Activated naive CD4-positive, alpha-beta T cell treated with Interleukin-2 at 50 U/mL for 16 hours (primary cell): ENCODE measurements at places on chromosomes 13 and 19.
A peak's percentile ranks its signal among the peaks of the same experiment; 100 is the strongest.

DNA sequence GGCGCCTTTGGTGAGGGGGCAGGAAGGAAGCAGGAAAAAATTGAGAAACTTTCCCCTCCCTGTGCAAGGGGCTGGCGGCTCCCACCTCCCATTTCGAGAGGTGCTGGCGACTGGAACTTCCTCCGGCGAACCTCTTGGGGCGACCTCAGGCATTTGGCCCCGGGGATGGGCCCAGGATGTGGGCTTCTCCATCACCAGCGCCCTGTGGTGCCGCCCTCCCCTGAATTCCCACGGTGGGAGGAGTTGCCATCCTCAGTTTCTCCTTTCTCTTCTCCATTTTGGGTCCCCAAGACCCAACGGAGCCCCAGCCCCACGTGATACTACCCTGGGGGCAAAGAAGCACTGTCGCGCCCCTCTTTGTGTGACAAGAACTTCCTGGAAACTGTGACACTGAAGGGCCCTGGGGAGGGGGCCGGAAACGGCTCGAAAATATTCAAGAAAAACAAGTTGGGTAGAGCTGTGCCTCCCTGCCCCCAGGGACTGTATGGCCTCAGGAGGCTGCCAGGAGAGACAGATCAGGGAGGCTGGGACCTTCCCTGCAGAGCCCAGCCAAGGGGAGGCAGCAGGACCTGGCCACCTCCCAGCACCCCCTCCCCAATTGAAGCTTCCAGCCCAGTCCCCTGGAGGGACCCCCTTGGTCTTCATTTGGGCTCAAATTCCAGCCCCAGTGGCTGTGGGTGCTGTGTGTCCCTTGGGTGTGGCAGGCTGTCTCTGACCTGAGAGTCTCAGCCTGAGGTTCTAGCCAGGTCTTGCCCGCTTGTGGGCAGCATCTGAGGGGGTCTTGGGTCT, 16.2 kb upstream of the AP1M2 start:
- peak; percentile 77 for DNase-seq

DNA sequence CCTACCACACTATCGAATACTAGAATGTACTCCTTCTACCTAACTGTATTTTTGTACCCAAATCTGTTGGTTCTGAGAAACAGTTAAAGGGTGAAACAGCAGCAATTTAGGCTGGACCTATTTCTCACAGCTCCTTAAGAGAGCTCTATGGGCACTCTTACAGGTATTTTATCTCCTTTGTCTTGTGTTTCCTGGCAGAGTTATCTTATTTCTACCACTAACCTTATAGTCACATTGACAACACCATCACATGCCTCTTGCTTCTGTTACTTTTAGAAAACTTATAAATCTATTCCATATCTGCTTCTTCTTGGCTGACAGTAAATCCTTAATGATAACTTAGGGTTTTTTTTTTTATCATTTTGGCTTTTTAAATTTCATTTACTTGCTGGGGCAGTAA, 130.7 kb downstream of the MYO16 start:
- DNase-seq = no peak

DNA sequence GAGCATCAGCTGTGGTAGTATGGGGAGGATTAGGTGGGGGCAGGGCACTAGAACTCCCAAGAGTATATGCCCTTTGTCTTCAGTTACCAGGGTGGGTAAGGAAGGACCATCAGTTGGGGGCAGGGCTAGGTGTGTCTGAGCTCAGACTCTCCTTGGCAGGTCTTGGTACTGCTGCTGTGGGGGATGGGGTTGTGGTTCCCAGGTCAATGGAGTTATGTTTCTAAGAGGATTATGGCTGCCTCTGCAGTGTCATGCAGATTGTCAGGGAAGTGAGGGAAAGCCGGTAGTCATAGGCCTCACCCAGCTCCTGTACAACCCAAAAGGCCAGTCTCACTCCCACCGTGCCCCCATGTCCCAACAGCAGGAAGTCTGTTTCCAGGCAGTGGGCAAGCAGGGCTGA, 8.8 kb upstream of the ZNF578 start:
- DNase-seq = no peak

GRCh38 chr19:19329126-19329525, 8.5 kb downstream of the MAU2 start:
- DNase-seq = no peak

DNA sequence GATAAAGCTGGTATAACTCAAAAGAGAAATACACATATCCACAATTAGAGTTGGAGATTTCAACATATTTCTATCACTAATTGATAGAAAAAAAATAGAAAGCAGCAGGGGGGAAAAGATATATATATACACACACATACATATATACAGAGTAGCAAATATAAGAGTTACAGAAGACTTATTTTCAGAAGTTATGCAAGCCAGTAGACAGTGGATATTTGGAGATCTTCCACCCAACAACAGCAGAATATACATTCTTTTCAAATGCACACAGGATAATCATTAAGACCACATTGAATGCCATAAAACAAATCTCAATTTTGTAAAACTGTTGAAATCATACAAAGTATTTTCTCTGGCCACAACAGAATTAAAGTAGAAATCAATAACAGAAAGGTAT, 192.8 kb downstream of the LACC1 start:
- DNase-seq = no peak

DNA sequence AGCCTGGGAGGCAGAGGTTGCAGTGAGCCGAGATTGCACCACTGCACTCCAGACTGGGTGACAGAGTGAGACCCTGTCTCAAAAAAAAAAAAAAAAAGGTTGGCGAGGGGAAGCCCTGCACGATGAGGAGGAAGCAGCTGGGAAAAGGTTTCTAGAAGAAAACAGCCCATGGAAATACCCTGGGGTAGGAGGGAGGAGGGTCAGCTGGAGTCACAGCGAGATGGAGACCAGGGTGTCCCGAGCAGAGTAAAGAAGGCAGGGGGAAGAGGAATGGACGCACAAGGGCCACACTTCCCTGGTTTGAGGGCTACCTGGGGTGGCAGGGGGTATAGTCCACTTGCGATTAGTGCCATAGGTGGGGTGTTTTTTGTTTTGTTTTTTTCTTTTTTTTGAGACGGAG, 6.4 kb downstream of the KANK3 start:
- DNase-seq = no peak

DNA sequence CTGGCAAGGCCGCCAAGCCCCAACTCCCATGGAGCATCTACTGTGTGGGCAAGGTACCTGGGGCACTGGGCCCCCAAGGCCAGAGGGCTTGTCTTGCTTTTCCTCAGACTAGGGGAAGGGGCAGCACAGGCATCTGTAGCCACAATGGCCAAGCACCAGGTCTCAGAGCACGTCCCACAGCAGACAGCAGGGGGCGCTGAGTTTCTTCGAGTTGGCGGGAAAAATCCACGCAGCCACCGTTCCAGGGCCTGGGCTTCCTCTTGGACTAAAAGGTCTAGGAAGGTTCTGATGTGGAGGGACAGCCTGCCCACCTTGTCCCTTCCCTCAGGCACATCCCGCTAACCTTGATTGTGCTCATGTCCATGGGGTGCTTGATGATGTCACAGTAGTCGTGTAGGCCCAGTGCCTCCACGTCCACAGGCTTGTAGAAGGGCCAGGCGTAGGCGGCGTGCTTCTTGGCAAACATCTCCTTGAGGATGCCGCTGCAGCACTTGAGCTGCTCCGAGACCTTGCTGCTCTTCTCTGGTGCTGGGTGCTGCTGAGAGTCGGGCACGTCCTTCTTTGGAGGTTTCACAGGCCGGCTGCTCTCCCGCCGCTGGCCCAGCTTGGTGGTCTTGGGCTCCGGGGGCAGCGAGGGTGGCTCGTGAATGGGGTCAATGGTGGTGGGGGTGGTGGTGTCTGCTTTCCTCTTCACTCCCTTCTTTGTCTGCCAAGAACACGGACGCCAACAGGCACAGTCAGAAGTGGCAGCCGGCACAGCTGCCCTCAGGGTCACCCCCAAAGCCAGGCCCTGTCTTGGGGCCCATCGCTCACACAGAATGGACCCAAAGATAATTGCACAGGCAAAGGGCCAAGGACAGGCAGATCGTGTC, 32.0 kb upstream of the EPHX3 start:
- DNase-seq = peak; percentile 76

DNA sequence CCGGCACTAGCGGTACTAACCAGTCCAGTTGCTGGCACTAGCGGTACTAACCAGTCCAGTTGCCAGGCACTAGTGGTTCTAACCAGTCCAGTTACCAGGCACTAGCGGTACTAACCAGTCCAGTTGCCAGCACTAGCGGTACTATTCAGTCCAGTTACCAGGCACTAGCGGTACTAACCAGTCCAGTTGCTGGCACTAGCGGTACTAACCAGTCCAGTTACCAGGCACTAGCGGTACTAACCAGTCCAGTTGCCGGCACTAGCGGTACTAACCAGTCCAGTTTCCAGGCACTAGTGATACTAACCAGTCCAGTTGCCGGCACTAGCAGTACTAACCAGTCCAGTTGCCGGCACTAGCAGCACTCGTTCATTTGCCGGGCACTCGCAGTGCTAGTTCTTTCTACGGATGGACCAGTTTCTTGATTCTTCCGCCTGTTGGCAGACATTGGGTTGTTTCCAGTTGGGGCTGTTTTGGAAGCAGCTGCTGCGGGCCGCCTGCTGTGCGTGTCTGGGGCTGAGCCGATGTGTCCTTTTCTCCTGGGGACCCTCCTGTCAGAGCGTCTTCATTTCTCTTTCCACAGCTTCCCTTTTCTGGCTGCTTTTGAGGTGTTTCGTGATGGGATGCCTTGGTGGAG, 123.4 kb upstream of the MCF2L start:
- DNase-seq = no peak

GRCh38 chr13:39656325-39656677, 839 bp downstream of the COG6 start:
- DNase-seq = no peak

- no peak for DNase-seq
These were observed 1724.2 kb downstream of the PCDH9 start for GRCh38 chr13:65505941-65506340.

DNA sequence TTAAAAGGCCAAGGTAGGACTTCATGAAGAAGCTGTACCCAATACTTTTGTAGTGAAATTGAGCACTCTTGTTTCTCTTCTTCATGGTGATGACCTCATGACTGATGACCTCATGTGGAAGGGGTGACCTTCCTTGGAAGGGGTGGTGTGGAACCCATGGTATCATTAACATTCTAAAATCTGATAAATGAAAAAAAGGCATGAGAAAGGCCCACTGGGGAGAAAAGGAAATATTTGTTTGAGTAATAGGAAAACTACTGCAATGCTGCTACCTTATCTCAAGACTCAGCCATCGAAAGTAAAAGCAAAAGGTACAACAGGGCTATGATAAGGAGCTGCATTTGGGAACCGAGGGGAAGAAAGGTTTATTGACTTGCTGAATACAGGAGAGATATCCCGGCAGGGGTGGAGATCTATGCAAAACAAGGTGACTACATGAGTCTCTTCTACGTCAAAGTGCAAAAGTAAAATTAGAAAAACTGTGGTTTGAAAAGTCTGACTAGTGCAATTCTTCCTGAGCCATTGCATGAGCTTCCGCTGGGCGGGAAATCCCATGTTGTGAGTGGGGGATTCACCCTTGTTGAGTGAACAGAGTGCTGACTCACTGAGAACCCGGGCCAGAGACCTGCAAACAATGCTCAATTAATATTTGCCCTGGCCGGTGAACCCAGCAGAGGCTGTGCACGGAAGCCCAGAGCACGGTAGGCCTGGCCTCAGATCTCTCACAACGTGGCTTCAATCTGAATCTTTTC, 138.9 kb upstream of the RFC3 start:
- DNase-seq = peak; percentile 87

DNA sequence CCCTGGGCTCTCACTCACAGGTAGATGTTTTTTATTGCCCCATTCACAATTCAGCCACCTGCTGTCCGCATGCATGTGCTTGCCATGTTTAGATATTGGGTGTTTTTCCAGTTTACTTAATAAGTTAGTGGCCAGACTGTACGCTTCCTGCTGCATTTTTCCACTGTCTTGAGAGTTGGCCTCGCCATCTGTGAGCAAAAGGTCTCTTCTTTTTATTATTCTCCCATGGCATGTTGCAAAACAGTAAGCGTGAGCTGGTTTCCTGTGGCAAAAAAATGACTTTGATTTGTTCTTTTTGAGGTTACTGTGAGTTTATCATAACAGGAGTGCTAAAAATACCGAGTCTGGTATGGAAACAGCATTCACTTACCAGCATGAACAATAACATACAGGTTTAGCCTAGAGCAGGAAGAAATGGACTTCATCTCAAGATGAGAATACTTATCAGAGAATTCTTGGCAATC, 46.0 kb downstream of the SAE1 start:
- DNase-seq = peak; percentile 42

DNA sequence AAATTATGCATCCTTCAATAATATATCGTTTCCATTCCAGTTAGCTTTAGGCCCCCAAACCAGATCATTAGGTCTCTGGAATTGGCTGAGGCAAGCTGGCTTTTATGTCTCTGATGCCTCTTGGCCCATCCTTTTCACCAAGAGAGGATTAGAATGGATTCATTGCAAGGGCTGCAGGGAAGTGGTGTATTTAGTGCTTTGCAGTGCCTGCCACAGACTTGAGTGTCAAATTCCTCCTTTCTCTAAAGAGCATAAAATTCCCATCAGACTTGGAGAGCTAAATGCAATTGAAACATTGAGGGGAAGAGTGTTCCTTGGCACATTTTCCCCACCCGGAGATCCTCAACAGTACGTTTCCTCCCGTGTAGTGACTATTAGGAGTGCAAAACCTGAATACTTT, 302.6 kb downstream of the ATP8A2 start:
- DNase-seq = no peak

DNA sequence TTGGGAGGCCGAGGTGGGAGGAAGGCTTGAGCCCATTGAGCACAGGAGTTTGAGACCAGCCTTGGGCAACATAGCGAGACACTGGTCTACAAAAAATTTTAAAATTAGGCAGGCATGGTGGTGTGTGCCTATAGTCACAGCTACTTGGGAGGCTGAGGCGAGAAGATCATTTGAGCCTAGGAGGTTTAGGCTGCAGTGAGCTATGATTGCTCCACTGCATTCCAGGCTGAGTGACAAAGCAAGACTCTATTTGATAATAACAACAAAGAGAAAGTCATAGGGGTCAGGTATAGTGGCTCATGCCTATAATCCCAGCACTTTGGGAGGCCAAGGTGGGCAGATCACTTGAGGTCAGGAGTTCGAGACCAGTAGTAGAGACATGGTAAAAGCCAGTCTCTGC, 4.6 kb upstream of the SLC44A2 start:
- DNase-seq = no peak

GRCh38 chr19:54616057-54616456, 14.2 kb upstream of the LILRB1 start:
- DNase-seq = no peak

GRCh38 chr13:75418186-75418843, 63.7 kb downstream of the TBC1D4 start:
- DNase-seq = no peak

DNA sequence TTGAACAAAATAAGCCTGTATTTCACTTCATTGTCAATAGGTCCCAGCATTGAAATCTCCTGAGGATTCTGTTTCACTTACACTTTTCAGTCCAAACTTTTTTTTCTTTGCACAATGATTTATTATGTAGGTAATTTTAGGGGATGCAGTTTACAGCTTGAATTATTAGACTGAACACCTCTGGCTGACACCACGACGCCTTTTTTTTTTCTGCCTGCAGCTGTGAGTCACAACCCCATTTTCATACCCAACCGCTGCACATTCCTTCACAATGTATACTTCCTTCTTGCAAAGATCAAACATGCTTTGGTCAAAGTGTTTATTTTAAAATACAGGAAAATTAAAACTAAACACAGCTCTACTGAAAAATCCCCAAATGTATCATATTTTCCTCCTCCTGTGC, 11.4 kb downstream of the ZIC2 start:
- DNase-seq = no peak

GRCh38 chr19:56668676-56669075, 2.9 kb downstream of the ZNF835 start:
- DNase-seq = no peak
